ENCODE measurements at places on chromosomes 12 and 14.

GRCh38 chr12:87870493-87871460, 158.4 kb downstream of the C12orf50 start:
- DNase-seq = no peak

- DNase-seq = no peak
Observed at GRCh38 chr14:37625597-37626595, 30.5 kb downstream of the TTC6 start.

- no peak for DNase-seq
Observed at GRCh38 chr12:118358612-118359540, 13.8 kb downstream of the TAOK3 start.

GRCh38 chr12:99232324-99232723, 415.2 kb upstream of the GARIN6 start:
- DNase-seq = no peak

- no peak for DNase-seq
Observed at GRCh38 chr12:108468196-108468968, 46.7 kb upstream of the FICD start.

DNA sequence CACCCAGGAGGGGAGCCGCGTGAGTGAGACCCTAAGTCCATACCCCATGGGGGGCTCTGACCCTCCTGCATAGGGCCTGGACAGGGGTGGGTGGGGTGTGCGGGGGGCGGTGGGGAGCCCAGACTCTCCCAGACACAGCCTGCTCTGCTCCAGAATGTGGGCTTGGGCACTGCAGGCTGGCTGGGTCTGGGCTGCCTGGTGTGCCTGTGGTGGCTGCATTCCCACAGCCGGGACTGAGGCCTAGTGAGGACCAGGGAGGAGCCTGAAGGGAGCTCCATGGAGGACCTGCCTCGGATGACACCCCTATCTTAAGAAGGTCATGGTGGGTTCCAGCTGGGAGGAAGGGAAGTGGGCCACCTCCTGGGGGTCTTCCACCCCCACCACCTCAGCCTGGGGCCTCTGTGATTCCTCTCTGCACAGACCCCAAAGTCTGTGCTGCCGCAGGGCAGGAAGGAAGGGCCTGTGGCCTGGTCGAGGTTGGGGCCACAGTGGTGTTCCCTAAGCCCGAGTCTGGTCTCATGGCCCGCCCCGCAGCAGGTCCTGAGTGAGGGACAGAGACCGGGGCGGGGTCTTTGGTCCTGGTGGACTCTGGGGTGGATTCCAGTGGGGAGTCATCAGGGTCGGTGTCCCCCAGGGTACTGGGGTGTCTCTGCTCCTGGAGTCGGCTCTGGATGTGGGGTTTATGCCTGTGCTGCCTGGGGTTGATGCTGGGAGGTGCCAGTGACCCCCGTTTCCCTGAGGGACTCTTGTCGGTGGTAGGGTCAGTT, 392.3 kb downstream of the TMEM121 start:
- no peak for DNase-seq

Measured in DMS79 (cell line).